Esophagus mucosa (tissue), 1 donor: ENCODE measurements at places on chromosomes 1 and 21. TPM values are rescaled to one million over a fixed set of nuclear protein-coding genes. Genes with fewer than 3 reads are reported as not detected.

Gene C1orf87
- total RNA-seq = not detected

Gene FOXD2
- total RNA-seq = 0.08 TPM

Gene ZSCAN20
- 2.4 TPM for total RNA-seq

Gene ZNF691
- 3.9 TPM for total RNA-seq

Gene RGS18
- total RNA-seq = 0.52 TPM

Gene S100A8
- total RNA-seq = 27,439 TPM

Gene KRTAP19-7
- total RNA-seq = not detected
